ENCODE measurements at places on chromosomes 2 and 18.

GRCh38 chr2:224847381-224847780 is 131.2 kb upstream of the CCDC195 start:
- DNase-seq, result no peak

- no peak for DNase-seq
Measured at GRCh38 chr2:191789796-191790195, 57.1 kb downstream of the CAVIN2 start.

- no peak for DNase-seq
Measured at GRCh38 chr2:20796374-20796791, 26.5 kb downstream of the LDAH start.

DNA sequence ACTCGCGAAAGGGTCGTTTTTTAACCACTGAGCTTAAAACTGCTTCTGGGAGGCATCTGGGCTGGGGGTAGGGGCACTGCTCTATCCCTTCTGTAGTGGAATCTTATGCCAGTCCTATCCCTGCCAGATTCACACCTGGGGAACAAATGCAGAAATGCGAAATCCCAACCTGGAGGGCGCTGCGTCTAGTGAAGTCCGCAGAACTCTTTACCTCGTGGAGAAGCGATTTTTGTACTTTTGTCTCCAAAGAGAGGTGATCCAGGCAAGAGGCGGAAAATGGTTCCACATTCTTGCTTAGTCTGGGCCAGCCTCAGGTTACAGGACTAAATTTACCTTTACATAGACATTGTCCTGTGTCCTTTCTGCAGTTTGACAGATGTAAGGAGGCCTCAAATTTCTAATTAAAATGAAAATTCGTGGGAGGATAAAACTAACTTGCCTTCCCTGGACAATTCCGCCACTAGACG is 10.4 kb downstream of the TBR1 start:
- DNase-seq, result no peak

GRCh38 chr2:135984199-135985017 is 1.0 kb downstream of the DARS1 start:
- DNase-seq, result no peak

GRCh38 chr2:25388491-25388890 is 46.8 kb upstream of the DNMT3A start:
- DNase-seq, result no peak

DNA sequence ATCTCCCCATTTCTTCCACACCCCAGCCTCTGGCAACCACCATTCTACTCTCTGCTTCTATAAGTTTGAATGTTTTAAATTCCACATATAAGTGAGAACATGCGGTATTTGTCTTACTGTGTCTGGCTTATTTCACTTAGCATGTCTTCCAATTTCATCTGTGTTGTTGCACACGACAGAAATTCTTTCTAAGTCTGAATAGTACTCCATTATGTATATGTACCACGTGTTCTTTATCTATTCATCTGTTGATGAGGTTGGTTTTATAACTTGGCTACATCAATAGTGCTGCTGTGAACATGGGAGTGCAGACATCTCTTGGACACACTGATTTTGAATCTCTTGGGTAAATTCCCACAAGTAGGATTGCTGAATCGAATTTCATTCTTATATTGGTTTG is 31.8 kb upstream of the MTX2 start:
- no peak for DNase-seq

DNA sequence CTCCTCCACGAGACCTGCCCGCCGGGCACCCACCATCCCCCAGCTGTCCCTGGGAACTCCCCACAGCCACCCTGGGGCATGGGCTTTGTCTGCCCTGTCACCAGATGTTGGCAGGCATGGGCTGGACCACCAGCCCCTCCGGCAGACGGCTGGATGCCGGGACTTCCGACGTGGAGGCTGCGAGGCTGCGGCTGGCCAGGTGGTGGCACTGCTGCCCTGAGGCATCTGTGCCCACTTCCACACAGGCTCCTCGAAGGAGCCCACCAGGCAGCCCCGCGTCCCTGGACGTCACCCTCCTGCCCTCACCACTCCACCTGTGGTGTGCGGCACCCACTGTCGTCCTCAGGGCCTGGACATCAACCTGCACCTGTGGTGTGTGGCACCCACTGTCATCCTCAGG is 319.9 kb upstream of the SALL3 start:
- DNase-seq, result no peak

DNA sequence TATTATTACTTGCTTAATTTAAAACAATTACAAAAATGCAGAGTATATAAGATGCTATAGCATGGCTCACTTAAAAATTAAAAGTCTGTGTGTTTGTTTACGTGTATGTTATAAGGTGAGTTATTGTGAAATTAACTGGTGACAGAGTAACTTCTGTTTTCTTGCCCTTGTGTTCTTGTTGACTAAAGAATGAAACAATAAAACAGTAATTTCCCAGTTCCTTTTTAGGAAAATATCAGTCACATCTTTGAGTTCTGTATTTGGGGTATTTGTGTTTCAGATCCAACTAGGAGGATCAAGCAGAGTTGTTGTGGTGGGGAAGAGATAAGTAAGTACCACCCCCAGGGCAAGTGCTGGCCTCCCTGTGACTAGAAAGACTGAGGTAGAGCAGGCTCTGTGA is 143.6 kb downstream of the CCDC148 start:
- DNase-seq, result no peak

DNA sequence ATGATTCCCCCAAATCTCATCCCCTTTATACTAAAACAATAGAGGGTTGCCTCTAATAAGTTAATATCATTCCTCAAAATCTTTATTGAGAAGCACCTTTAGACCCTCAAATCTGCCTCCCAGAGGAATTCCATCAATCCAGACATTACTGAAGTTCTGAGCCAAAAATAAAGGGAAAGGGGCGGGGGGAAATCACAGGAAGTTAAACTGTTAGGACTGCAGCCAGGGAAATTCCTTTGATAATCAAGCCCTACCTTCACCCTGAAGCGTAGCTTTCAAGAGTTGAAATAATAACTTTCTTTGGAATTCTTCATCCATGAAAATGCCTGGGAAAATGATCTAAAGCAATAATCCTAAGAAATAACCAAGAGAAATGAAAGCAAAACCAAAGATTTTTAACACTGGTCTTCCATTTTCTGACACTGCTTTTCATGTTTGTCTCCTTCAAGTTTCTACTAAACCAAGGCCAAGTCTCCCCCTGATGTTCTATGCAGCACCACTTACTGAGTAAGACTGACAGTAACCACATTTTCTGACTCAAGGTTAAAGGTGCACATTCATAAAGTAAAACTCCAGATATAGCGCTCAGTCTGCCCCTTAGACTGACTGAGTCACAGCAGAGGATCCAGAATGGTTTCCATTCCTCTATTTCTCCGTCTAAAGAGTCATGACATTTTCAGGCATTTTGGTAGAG is 78.2 kb downstream of the TCF4 start:
- DNase-seq, result no peak

- peak; percentile 27 for DNase-seq
Measured at GRCh38 chr2:71226096-71226964, 573 bp downstream of the PAIP2B start.

GRCh38 chr2:26128176-26128575 is 44.7 kb upstream of the GAREM2 start:
- DNase-seq, result no peak

GRCh38 chr2:59288771-59289170 is 1047.6 kb upstream of the FANCL start:
- DNase-seq, result no peak

GRCh38 chr2:97844311-97844859 is 131.0 kb downstream of the ZAP70 start:
- no peak for DNase-seq

DNA sequence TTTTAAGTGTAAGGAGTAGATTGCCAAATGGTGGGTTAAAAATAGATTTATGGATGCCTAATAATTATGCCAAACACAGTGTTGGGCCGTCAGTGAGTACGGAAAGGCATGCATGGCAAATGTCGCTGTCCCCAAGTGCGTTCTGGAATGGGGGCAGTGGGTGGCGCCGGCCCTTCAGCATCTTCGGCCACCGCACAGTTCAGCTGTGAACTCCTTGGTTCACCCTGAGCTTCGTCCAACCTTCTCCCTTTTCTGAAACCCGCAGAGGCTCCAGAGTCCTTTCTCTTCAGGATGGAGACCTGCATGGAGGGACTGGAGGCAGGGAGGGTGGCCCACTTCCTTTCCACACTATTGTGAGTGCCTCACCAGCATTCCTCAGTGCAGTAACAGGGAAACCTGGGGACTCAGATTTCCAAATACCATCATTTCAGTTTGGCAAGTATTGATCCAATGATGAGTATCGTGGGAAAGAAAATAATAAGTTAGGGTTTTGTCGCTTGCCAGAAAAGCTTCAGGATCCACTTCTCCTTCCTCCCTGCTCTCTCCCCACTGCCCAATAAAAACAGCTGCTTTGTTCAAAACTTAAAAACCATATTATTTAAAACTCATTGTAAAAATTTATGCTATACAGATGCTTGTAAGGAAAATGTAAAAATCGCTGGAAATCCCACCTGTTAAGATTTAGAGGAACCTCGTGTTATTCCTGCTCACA is 74.6 kb upstream of the TXNDC2 start:
- DNase-seq, result no peak

- DNase-seq, result no peak
Measured at GRCh38 chr2:25115902-25116301, 52.5 kb downstream of the POMC start.

- no peak for DNase-seq
Measured at GRCh38 chr2:73906847-73907505, 14.2 kb downstream of the ACTG2 start.

DNA sequence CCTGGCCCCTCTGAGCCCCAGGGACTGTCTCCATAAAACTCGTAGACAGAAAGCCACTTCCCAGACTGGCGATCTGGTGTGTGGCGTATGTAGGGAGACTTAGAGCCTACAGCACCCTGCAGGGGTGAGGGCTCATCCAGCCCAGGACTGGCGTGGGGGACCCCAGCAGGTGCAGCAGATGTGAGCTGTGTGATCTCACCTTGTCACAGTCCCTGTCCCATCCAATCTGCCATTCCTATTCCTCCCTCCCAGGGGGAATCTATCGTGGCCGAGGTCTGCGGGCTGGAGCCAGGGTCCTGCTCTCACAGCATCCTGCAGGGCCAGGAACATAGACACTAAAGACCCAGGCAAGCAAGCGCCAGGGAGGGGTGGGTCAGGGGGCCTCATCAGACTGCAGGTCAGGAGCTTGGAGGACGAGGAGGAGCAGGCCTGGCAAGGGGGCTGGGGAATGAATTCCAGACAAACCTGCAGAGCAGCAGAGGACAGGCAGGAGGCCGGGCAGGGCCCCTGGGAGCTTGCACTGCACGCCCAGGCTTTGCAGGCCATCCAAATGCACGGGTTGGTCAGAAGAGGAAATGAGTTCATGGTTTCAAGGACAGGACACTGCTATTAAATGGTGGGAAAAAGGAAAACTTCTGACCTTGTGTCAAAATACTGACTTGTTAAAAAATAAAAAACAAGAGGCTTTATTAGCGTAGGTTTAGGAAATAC is 32.5 kb downstream of the HS6ST1 start:
- DNase-seq, result no peak

DNA sequence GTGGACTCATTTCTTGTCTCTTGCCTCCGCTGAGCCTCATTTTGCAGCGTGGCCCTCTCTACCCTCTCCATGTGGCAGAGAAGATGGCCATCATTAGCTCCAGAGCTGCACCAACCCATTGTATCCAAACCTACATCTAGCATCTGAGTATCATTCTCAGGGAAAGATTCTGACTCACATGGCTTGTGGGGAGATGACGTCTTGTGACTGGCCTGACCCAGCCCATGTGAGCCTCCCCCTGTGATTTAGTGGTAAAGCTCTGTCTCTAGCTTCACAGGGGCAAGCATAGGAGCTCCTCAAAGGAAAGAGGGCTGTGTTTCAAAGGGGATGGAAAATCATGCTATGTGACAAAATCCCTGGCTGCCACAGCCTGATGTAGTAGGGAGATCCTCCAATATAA is 87.4 kb upstream of the RBMS1 start:
- no peak for DNase-seq

- no peak for DNase-seq
Measured at GRCh38 chr2:186771395-186771794, 77.5 kb downstream of the FAM171B start.

DNA sequence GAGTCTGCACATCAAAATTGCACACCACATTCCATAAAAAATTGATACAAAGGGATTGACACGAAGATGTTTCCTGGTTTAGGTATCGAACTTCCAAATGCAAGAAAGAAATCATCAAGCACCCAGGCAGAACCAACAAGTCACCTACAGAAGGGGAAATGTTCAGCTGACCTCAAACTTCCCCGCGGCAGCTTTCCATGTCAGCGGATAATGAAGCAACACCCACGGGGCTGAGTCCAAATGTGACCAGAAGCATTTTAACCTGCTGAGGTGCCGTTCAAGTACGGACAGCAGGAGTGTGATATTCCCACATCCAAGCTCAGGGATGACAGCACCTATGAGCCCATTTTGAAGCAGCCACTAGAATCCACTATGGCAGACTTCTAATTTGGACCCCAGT is 124.9 kb downstream of the GALNT14 start:
- no peak for DNase-seq

DNA sequence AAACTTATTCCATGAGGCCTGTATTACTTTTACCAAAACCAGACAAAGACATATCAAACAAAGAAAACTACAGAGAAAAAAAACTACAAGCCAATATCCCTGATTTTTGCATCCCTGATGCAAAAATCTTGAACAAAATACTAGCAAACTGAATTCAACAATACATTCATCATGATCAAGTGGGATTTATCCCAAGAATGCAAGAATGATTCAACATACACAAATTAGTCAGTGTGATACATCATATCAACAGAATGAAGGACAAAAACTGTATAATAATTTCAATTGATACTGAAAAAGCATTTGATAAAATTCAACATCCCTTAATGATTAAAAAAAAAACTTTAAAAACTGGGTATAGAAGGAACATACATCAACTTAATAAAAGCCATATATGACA is 106.8 kb downstream of the SLC39A10 start:
- DNase-seq, result no peak

DNA sequence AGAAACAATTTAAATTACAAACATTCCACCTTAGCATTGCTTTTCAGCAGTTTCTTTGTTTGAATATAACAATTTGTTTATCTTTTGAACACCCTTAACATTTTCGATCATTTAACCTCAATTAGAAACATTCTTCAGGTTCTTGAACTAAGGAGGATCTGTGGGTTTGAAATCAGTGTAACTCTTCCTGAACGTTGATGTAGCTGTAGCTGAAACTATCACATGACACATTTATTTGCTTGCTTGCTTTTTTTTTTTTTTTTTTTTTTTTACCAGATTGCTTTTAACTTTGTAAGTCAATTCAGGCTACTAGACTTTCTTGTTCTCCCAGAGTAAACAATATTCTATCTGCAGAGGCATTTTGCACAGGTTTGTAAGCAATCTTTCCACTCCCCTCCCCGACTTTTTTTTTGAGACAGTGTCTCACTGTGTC is 47.6 kb downstream of the GPD2 start:
- DNase-seq, result no peak

- no peak for DNase-seq
Measured at GRCh38 chr2:21055879-21056790, 12.3 kb upstream of the APOB start.

DNA sequence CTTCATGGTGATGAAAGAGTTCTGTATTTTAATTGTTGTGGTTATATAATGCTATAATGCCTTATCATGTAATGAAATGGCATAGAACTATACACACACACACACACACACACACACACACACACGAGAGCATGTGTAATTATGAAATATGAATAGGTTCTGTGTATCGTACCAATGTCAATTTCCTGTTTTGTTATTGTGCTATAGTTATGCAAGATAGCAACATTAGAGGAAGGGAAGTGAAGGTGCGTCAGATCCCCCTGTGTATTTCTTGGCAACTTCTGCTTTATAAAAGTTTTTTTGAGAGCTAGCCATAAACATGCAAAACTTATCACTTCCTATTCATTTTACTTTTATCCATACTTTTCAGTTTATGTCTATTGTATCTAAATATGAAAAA is 60.7 kb upstream of the ARHGAP15 start:
- no peak for DNase-seq

- no peak for DNase-seq
Measured at GRCh38 chr2:147688242-147688641, 156.6 kb upstream of the ACVR2A start.
